ENCODE measurements at places on chromosomes 13 and 19.

DNA sequence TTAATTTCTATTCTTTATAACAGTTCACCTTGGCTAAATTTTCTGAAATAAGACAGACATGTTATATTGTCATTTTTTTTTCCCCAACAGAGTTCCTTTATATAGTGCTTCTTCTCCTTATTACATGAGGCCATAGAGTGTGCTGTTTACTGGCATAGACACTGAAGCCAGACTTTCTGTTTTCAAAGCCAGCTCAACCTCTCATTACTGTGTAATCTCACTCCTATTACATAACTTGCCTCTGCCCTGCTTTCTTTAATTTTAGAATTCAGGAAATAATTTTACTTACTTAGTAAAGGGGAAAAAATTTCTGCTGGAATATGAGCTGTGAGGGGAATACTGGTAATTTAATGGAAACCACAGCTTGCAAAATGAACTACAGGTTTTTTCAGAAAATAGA lies 1380.4 kb downstream of the SLITRK1 start:
- no peak for DNase-seq

- no peak for DNase-seq
Observed at GRCh38 chr13:78398743-78399410, 204.5 kb downstream of the POU4F1 start.

DNA sequence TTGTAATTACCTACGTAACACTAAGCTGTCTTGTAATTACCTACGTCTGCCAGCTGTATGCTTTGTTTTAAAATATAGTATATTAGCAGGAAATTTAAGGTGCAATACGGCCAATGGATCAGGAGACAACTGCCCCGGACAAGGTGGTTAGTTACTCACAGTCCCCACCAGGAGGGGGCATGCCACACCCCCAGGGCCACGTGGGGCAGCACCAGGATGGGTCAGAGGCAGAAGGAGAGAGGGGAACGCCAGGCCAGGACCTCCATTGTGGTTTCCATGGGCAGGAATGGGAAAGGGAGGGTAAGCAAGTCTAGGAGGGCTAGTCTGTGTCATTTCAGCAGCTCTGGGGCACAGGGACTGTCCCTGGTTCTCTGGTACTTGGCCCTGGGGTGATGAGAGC lies 140.1 kb downstream of the URI1 start:
- no peak for DNase-seq

- DNase-seq, result no peak
Observed at GRCh38 chr13:28401303-28402056, 93.4 kb downstream of the FLT1 start.

GRCh38 chr19:3207461-3208242 lies 16.8 kb upstream of the CELF5 start:
- no peak for DNase-seq

DNA sequence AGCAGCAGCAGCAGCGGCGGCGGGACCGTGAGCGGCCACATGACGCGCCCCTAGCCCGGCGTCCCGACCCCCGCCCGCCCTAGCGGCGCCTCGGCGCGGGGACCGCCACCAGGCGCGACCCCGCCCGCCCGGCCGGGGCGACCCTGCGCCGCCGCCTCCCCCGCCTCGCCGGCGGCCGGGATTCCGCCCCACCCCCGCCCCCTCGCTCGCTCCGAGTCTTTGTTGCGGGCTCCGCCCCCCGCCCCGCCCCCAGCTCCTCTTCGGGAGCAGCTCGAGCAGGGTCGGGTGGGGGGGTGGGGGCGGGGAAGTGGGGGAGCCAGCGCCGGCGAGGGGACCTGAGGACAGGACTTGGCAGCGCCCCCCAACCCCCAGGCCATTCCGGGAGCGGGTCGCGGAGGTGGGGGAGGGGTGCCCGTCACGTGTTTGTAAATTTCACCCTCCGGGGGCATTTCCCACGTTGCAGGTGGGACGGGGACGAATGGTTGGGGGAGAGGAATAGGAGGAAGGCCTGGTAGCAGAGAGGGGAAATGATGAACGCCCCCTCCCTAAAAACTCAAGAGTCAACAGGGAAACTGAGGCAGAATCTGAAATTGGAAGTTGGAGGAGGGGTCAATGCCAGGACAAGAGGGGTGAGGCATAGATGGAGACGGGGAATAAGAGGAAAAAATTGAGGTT lies at the start of gene OLFM2:
Gene OLFM2 (minus strand): TSS at position 190 of the 675 bp plus-strand sequence. CDS start 149 bp downstream, at position 41.
- no peak for DNase-seq

DNA sequence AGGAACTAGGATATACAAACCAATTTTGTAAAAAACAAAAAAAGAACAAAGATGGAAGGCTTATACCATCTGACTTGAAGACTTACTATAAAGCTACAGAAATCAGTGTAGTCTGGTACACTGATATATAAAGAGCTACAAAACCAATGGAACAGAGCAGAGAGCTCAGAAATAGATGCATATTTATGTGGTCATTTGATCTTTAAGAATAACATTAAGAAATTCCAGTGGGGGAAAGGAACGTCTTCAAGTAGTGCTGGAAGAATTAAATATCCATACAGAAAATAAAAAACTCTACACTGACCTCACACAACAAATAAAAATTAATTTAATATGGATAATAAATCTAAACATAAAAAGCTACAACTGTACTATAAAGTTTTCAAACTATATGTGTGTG lies 317.0 kb downstream of the ENOX1 start:
- no peak for DNase-seq

DNA sequence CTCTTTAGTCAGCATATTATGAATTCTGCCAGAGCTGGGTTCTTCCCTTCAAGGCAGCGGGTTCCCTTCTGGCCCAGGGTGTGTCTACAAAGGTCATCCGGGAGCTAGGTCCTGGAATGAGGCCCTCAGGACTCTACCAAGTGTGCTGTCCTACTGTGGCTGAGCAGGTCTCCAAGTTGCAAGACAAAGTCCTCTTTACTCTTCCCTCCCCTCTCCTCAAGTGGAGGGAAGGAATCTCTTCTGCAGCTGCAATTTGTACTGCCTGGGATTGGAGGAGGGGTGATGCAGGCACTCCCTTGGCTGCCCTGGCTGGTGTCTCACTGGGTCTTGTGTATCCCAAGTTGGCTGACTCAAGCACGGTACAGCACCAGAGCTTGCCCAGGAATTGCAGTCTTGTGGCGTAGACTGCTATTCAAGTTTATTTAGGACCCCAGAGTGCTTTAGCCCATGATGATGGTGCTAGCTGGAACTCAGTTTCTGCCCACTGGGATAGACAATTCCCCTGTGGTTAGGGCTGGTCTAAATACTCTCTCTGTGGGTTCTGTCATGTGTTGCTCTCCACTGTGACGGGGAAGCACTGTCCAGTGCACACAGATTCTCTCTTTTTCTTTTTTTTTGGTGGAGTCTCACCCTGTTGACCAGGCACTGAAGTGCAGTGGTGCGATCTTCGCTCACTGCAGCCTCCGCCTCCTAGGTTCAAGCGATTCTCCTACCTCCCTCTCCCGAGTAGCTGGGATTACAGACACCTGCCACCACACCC lies 28.5 kb downstream of the RFC3 start:
- DNase-seq, result no peak

DNA sequence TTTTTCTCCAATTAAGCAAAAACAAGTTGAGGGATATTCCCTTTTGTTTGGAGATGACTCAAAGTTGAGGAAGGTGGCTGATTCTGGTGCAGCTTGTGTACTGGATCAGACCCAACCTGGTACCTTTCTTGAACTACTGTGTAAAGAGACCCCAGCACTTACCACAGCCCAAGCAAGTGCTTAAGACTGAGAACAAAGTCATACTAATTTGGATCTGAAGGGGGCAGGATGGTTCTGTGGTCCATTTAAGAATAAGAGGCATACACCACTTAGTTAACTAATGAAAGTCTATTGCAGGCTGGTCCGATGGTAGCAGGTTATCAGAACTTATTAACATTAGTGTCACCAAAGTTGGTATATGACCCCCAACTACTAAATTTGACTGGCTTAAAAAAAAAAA lies 6.3 kb downstream of the THSD1 start:
- no peak for DNase-seq

- no peak for DNase-seq
Observed at GRCh38 chr13:28490061-28490460, 4.9 kb downstream of the FLT1 start.

- no peak for DNase-seq
Observed at GRCh38 chr19:33110137-33110910, 21.6 kb upstream of the WDR88 start.

DNA sequence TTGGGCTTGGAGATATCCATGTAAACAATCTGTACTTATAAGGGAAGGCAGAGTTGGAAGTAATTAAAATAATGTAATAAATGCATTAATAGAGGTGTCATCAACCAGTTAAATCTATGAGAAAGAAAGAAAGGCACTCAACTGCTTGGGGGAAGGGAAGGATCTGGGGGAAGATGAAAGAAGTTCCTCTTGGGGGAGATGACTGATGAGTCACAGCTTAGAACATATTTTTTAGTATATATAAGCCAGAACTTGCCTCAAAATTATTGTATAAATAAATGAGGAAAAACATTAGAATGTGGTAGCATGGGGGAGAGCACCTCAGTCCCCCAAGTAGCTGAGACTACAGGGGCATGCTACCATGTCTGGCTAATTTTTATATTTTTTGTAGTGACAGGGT lies 205.8 kb downstream of the GGACT start:
- no peak for DNase-seq

DNA sequence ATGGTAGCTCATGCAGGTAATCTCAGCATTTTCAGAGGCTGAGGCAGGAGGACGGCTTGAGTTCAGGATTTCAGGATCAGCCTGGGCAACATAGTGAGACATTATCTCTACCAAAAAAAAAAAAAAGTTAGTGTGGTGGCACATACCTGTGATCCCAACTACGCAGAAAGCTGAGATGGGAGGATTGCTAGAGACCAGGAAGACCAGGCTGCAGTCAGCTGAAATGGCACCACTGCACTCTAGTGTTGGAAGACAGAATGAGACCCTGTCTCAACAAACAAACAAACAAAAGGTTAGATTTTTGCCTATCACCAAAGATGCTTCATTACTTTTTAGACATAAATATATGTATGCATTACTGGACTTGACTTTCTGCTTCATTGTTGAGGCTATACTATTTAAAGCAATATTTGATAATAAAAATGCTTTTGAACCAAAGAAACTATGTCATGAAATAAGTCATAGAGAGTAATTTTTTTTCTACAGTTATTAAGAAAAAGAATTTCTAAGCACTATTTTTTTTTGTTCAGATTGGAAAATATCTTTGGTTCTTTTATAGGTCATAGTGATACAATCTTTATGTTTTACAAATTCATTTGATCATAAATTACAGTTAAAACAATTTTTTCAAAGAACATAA lies 1180.1 kb upstream of the ATXN8OS start:
- no peak for DNase-seq

- no peak for DNase-seq
Observed at GRCh38 chr19:51094696-51095279, 12.1 kb upstream of the KLK14 start.

DNA sequence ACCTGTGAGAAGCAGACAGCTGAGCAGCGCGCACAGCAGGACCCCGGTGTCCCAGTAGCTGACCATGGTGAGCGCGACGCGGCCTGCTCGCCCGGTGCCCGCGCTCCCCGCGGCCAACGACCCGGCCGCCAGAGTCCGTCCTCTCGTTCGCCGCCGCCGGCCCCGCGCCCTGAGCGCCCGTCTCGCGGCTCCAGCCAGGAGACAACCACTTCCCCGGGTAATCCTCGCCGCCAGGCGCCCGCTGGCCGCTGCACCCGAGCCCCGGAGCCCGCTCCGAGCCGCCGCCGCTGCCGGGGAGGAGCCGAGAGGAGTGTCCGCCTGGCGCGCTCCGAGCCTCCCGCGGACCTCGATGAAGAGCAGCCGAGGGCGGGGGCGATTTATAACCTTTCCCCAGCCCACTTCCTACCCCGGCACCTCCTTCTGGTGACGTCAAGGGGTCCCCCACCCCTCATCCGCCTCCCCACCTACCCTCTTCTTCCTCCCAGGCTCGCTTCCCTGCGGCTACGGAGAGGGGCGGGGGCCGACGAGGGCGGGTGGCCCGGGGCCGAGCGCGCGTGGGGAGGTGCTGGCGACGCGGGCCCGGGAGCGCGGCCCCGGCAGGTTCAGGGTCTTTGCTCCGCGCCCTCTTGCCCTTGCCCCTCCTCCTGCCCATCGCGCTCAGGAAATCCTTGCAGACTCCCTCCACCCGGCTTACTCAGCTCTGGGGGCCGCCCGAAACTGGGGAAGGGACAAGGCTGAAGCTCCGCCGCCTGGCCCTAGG lies at the start of gene FLT1:
Gene FLT1 (minus strand): TSS at position 351 of the 760 bp plus-strand sequence. CDS start 285 bp downstream, at position 66.
- no peak for DNase-seq

GRCh38 chr13:97566907-97567306 lies 132.9 kb downstream of the RAP2A start:
- no peak for DNase-seq

DNA sequence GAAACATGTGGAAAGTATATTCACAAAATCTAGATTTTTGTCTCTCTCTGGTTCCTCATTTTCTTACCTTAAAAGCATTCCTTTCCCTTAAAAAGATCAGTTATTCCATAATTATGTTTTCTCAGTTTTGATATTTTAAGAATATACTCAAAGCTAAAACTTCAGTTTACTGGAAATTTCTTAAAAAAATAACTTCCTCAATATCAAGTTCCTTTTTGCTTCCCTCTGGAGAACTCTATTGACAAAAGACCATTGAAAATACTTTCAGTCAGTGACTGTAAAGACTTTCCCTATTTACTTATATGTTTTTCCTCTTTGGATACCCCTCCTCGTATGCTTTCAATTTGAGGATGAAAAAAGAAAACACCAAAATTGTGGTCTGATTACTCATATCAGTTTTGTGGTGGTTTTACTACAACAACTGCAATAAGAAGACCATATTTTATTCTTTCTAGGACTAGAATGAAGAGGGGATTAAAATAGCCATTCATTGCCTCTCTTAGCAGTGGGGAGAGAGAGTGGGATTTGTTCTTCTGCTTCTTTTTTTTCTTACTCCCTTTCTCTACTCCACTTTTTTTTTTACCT lies 113.2 kb downstream of the ESD start:
- no peak for DNase-seq

GRCh38 chr19:11626252-11626651 lies 29.0 kb downstream of the ZNF627 start:
- DNase-seq, result no peak

DNA sequence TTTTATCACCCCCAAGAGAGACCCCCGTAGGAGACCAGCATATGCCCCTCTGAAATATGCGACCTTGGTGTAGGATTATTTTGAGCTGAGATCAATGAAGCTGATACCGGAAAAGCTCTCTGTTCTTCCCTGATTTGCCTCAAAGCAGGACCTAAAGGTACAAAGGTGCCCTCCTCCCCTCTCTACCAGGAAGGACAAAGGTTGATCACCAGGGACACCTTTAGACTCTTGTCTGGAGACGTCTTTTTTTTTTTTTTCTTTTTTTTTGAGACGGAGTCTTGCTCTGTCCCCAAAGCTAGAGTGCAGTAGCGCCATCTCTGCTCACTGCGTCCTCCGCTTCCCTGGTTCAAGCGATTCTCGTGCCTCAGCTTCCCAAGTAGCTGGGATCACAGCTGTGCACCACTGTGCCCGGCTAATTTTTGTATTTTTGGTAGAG lies 792 bp upstream of the PEX11G start:
- no peak for DNase-seq
